ENCODE measurements at places on chromosomes 2 and 18. TPM values are rescaled to one million over a fixed set of nuclear protein-coding genes. Genes with fewer than 3 reads are reported as not detected.

The OR6B2 gene
- not detected for total RNA-seq

The TANC1 gene
- total RNA-seq, result 27.1 TPM

- no peaks in the 10 kb centered on the region for H3K36me3 ChIP-seq
- no peak for DNase-seq
- H3K4me3 ChIP-seq, result no peak overlapping the region
- no peaks in the 10 kb centered on the region for H3K27me3 ChIP-seq
- no peaks in the 10 kb centered on the region for H3K4me1 ChIP-seq
Measured at GRCh38 chr2:11835403-11835802, 89.0 kb downstream of the LPIN1 start.

DNA sequence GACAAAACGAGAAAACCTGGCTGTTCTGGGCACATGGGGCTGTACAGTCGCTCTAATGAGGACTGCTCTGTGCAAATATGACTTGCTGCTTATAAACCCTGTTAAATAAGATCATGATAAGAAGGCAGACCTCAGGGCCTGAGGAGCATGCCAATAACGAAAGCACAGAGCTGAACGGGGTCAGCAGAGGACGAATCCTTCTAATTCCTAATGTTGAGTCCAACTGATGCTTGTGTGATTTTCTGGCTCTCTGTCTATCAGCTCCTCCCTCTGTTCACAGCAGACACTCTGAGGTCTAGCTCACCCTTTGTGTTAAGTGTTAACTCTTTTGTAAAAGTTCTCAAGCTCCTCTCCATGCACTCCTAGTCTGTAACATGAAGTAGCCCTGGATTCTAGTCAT is 167.2 kb upstream of the REV1 start:
- H3K27ac ChIP-seq, result no peak overlapping the region
- DNase-seq, result no peak
- no peaks in the 10 kb centered on the region for H3K36me3 ChIP-seq
- no peaks in the 10 kb centered on the region for H3K4me1 ChIP-seq
- no peaks in the 10 kb centered on the region for H3K27me3 ChIP-seq

- no peaks in the 10 kb centered on the region for H3K36me3 ChIP-seq
- H3K4me1 ChIP-seq, result no peaks in the 10 kb centered on the region
- H3K27ac ChIP-seq, result no peak overlapping the region
- no peak for DNase-seq
- no peaks in the 10 kb centered on the region for H3K27me3 ChIP-seq
- no peak overlapping the region for H3K4me3 ChIP-seq
Measured at GRCh38 chr2:207045531-207045930, 106.2 kb downstream of the CPO start.

DNA sequence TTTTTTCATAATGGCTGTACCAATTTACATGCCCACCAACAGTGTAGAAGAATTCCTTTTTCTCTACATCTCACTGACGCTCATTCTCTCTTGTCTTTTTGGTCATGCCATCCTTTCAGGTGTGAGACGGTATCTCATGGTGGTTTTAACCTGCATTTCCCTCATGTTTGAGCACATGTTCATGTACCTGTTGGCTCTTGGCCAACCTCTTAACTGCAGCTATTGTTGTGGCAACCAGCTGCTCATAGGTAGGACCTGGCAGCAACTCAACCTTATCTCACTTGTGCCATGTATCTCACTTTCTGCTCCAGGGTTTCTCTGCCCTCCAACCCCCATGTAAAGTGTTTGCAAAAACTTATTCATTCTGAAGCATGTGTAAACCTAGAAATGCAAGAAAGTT is 167.5 kb downstream of the UPP2 start:
- no peak overlapping the region for H3K4me3 ChIP-seq
- no peak overlapping the region for H3K27ac ChIP-seq
- H3K4me1 ChIP-seq, result no peaks in the 10 kb centered on the region
- DNase-seq, result no peak

- H3K36me3 ChIP-seq, result no peaks in the 10 kb centered on the region
- no peaks in the 10 kb centered on the region for H3K27me3 ChIP-seq
- no peaks in the 10 kb centered on the region for H3K4me1 ChIP-seq
- no peak overlapping the region for H3K27ac ChIP-seq
Measured at GRCh38 chr18:13353084-13353823, 134.7 kb downstream of the LDLRAD4 start.

GRCh38 chr2:85420536-85421259 is 2.2 kb downstream of the SH2D6 start:
- peak overlapping the region; percentile 52 for H3K27ac ChIP-seq
- H3K27me3 ChIP-seq, result no peaks in the 10 kb centered on the region
- no peaks in the 10 kb centered on the region for H3K36me3 ChIP-seq

DNA sequence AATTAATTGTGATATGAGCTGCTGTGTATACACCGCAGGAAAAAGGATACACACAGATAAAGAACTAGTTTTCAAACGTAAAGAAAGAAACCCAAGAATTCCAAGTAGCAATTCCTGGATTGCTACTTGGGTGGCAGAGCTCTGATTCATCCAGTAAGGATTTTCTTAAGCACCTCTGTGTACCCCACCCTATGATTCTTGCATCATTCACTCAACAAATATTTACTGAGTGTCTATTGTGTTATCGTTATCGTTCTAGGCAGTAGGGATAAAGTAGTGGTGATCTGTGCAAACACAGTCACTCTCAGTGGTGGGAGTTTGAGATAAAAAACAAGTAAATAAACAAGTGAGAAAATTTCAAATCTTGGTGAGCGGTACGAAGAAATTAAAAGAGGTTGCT is 4.9 kb upstream of the TMEM200C start:
- H3K27me3 ChIP-seq, result no peaks in the 10 kb centered on the region
- H3K36me3 ChIP-seq, result no peaks in the 10 kb centered on the region
- H3K27ac ChIP-seq, result no peak overlapping the region
- peaks cover 6% of the 10 kb centered on the region for H3K4me1 ChIP-seq
- H3K4me3 ChIP-seq, result no peak overlapping the region

DNA sequence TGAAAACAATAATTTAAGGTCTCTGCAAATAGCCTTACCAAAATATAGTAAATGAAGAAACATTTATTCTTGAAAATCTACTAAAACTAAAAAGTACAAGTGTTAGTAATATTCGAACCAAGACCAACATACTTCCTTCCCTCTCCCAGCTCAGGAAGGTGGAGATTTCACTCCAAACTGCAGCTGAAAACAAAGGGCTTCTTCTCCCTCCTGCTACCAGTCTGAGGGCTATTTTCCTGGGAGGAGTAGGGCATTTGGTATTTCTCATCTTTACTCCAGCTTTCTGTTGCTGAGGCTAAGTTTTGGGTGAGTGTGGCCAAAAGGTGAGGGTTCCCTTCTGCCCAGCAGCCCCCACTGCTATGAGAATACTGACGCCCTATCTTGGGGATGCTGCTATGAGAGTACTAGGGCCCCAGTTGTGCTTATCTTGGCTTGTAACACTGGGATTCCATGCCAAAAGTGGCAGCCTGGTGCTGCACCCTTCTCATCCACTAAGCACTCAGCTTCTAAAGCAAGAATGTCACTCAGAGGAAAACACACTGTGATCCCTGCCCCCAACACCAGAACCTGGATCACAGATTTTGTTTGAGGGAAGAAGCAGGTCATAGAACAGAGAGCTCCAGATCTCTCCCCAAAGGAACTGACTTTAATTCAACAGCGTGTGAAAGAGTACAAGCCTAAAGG is 130.7 kb upstream of the KLF7 start:
- H3K27me3 ChIP-seq, result no peaks in the 10 kb centered on the region
- no peaks in the 10 kb centered on the region for H3K36me3 ChIP-seq
- no peaks in the 10 kb centered on the region for H3K4me1 ChIP-seq
- no peak overlapping the region for H3K4me3 ChIP-seq
- no peak overlapping the region for H3K27ac ChIP-seq

DNA sequence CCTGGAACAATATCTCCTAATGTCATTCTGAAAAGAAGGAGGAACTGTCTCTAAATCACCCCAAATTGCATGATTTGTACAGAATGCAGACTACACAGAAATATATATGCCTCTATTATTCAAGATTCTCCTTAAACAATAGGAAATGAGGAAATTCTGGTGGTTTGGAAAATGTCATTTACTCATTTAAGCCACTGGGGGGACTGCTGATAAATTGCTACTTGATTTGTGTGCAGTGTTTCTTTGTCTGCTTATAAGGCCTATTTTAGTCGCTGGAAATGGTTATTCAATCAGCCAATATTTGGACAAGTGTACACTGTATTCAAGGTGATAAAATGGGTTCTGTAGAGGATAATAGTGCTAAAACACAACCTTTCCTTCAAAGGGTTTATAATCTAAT is 801.9 kb upstream of the CELF4 start:
- no peaks in the 10 kb centered on the region for H3K4me1 ChIP-seq
- H3K27ac ChIP-seq, result no peak overlapping the region
- H3K27me3 ChIP-seq, result no peaks in the 10 kb centered on the region
- no peak for DNase-seq
- no peak overlapping the region for H3K4me3 ChIP-seq

All from Peyer's patch (tissue), 4 donors.